ENCODE measurements at places on chromosomes 11 and 22. TPM values are rescaled to one million over a fixed set of nuclear protein-coding genes. Genes with fewer than 3 reads are reported as not detected.

POTEH gene
- total RNA-seq: not detected

PANX2 gene
- total RNA-seq: 2.0 TPM

PNPLA3 gene
- total RNA-seq: 17.5 TPM

SHANK2 gene
- 24.5 TPM for total RNA-seq

SLC6A5 gene
- not detected for total RNA-seq

SLC22A6 gene
- total RNA-seq: 10.6 TPM

MMP10 gene
- not detected for total RNA-seq

ART1 gene
- total RNA-seq: not detected

SYT8 gene
- total RNA-seq: not detected

ABTB2 gene
- 2.4 TPM for total RNA-seq

CHADL gene
- total RNA-seq: 1.6 TPM

APOBEC3F gene
- 0.82 TPM for total RNA-seq

ATF4 gene
- 92.9 TPM for total RNA-seq

- no peak for DNase-seq
Measured at GRCh38 chr11:66242095-66242765, 26.2 kb upstream of the RAB1B start.

DNA sequence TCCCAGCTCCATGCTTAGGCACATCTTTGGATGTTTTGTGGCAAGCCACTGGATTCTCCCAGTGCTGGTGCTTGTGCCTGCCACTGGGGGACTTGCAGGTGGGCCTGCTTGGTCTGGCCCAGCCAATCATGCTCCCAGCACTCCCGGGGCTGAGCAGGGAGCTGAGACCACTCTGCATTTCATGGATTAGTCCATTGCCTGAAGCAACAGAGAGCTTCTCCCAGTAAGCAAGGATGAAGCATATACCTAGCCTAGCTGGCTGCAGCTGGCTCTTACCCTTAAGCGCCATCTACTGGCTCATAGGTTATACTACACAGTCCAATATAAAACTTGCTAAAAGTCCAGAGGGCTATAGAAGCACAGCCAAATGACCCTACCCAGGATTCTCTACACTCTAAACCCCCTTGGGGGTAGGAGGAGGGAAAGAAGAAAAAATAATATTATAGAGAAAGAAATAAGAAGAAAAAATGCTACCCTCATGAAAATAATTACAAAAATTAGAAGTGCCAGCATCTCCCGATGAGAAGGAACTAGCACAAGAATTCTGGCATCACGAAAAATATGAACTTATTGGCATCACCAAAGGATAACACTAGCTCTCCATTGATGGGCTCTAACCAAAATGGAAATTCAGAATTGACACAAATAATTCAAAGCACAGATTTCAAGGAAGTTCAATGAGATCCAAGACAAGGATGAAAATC is 275.3 kb downstream of the C11orf87 start:
- DNase-seq: no peak

DNA sequence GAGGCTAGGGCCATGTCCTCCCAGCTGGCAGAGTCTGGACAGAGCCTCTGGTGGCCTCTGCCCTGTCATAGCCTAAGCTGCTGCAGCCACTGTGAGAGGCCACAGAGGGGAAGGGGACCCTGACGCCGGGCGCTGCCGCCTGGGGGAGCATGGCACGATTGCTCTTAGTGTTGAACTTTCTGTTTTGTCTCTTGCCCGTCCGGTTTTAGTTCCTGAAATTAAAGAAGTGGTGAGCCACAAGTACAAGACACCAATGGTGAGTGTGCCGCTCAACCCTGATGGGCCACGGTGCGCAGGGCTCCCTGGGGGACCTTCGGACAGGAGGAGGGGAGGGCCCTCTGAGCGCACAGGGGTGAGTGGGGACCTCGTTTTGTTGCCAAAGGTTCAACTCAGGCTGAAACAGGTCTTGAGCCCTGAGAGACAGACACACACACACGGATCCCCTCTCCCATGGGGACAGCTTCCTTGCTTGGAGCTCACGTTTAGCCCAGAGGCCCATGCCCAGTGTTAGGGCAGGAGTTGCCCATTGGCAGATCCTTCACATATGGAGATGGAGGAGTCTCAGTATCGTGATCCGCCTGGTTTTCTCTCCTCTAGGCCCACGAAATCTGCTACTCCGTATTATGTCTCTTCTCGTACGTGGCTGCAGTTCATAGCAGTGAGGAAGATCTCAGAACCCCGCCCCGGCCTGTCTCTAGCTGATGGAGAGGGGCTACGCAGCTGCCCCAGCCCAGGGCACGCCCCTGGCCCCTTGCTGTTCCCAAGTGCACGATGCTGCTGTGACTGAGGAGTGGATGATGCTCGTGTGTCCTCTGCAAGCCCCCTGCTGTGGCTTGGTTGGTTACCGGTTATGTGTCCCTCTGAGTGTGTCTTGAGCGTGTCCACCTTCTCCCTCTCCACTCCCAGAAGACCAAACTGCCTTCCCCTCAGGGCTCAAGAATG is 23.8 kb downstream of the MYBPC3 start:
- no peak for DNase-seq

- DNase-seq: no peak
Measured at GRCh38 chr11:44338698-44339529, 29.0 kb upstream of the ALX4 start.

- no peak for DNase-seq
Measured at GRCh38 chr11:59728913-59729312, 15.3 kb upstream of the OR10V1 start.

- DNase-seq: no peak
Measured at GRCh38 chr11:133991101-133991500, 34.3 kb upstream of the IGSF9B start.

- DNase-seq: no peak
Measured at GRCh38 chr11:64297699-64298358, 2.3 kb upstream of the CATSPERZ start.

GRCh38 chr11:43856993-43857392 is 23.6 kb upstream of the ALKBH3 start:
- DNase-seq: no peak

GRCh38 chr11:121365304-121365703 is 72.7 kb downstream of the SC5D start:
- DNase-seq: no peak

GRCh38 chr11:123392844-123393243 is 37.2 kb upstream of the GRAMD1B start:
- no peak for DNase-seq

- no peak for DNase-seq
Measured at GRCh38 chr11:46247090-46247489, 30.4 kb upstream of the CREB3L1 start.

GRCh38 chr11:113197446-113197845 is 116.9 kb upstream of the TTC12 start:
- no peak for DNase-seq

DNA sequence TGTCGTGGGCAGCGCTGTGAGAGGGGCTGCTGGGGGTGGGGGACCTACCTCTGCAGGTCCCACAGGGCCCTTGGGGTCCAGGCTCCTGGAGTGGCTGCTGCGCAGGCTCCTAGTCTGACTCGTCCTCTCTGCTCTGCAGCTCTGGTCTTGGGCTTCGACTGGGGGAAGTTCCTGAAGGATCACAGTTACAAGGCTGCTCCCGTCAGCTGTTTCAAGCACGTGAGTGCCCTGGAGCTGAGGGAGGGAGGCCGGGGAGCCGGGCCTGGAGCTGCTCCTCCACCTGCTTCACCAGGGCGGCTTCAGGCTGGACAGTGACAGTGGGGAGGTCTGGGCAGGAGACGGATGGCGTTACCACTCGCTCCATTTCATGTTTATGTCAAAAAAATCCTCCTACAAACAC is 11.9 kb downstream of the L3MBTL2 start:
- DNase-seq: no peak

- no peak for DNase-seq
Measured at GRCh38 chr11:85823816-85824215, 12.9 kb upstream of the SYTL2 start.

GRCh38 chr11:32775908-32776307 is 18.6 kb downstream of the CCDC73 start:
- no peak for DNase-seq

GRCh38 chr11:12731841-12732336 is 57.7 kb downstream of the TEAD1 start:
- no peak for DNase-seq

DNA sequence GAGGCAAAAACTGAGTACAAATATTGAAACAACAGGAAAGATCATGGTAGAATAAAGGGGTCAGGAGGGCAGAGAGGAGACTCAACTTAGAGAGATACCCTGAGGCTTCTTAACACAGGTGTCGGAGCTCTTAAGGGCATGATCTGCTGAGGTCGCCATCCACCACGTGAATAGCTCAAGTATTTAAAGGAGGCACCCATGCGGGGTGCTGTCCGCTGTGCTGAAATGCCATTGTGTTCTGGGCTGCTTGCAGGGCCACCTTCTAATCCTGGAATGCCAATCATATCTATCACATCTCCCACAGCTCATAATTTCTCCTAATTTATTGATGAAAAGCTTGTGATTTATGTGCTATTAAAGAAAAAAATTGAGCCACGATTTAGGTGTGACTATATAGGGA is 90.2 kb downstream of the SEZ6L start:
- DNase-seq: no peak

- DNase-seq: no peak
Measured at GRCh38 chr22:27344546-27344945, 457.0 kb downstream of the MN1 start.

DNA sequence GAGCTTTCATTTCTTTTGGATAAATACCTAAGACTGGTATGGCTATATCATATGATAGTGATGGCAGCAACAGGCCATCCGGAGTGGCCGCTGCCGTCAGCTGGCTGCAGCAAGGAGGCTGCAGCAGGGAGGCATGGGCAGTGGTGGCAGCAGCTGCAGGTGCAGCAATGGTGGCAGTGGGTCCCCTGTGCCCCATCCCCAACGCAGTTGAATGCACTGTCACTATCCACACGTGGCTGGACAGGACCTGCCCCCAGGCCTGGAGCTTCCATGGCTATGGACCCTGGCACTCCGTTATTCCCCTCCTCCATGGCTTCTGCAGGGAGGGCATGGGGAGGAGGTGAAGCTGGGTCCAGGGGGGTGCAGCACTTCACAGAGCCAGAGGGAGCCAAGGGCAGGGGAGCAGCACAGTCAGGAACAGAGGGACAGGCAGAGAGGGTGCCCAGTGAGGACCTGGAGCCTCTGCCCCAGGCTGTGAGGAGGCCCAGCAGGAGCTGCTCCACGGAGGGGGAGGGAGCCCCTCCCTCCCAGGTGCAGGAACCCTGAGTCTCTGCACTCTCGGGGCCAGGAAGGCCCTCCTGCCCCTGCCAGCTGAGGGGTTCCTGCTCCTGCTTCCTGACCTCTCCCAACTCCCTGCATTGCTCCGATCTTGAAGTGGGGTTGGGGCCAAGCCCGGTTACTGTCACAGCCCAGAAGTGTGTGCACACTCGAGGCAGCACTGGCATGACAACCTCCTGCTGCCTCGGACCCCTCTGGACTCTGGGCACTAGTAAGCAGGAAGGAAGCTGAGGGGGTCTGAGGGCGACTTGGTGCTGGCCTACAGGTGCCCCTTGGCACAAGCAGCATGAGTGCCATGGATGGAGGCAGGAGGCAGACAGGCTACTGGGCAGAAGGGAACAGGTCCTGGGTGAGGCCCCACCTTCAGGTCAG is 466.3 kb downstream of the GUCY1A2 start:
- no peak for DNase-seq

DNA sequence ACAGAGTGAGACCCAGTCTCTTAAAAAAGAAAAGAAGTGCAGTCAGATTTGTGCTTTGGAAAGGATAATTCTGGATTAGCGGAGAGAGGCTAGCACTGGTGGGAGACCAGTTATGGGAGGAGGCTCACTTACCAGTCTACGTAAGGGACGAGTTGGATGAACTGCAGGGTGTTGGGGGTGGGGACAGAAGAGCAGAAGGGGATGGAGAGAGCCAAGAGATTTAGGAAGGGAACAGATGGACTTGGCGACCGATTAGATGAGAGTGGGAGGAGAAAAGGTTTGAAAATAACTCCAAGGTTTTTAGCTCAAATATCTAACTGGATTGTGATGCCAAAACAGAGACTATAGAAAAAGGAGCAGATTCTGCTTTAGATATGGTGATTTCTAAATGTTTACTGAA is 81.4 kb downstream of the SFI1 start:
- DNase-seq: no peak

DNA sequence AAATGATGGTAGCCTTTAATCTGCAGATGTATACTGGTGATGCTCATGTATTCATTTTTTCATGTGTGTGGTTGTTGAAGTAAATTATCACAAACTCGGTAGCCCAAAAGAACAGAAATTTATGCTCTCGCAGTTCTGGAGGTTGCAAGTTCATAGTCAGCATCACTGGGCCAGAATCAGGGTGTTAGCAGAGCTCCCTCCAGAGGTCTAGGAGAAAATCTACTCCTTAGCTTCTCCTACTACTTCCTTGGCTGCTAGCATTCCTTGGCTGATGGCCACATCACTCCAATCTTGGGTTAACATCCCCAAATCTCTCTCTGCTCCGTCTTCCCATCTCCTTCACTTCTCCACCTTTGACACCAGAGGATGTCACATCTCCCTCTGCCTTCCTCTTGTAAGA is 45.3 kb upstream of the GALNT18 start:
- no peak for DNase-seq

GRCh38 chr22:46587492-46588278 is 32.5 kb upstream of the GRAMD4 start:
- DNase-seq: no peak

- no peak for DNase-seq
Measured at GRCh38 chr11:60776167-60776566, 9.0 kb upstream of the MS4A10 start.

DNA sequence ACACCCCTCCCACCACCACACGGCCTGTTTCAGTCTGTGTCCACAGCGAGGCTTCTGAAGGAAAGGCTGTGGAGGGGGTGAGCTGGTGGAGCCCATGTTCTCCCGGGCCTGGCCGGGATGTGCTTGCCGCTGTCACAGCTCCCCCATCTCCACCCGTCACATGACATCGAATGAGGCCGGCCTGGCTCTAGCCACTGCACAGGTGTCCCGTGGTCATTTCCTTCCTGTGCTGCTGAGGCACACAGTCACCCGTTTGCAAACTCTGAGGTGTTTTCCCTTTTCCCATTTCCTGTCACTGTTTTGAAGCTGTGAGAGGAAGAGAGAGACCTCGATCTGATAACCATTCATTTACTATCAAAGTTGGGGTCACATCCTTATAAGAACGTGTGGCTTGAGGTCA is 55.7 kb upstream of the CLDN5 start:
- no peak for DNase-seq

GRCh38 chr11:7688238-7688826 is 15.0 kb upstream of the CYB5R2 start:
- DNase-seq: no peak

- DNase-seq: no peak
Measured at GRCh38 chr11:108727665-108728064, 62.8 kb downstream of the DDX10 start.

DNA sequence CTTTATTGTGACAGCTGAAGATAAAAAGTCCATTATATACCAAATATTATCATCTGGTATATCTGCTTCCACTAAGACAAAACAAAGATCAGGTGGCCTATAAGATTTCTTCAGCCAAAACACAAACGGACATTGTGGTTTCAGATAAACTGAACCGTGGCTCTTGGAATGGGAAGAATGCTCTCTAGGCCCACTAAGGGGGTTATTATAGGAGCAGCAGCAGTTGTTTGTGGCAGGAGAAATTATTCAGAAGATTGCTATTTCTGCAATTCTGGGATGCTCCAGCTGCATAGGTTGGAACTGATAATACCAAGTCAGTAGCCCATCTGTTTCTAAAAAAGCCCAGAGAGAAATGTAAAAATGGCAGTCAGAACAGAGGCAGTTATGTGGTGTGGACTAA is 145.3 kb downstream of the NCAM1 start:
- no peak for DNase-seq
